ENCODE measurements at places on chromosomes 12 and 14.

- DNase-seq, result no peak
Observed at GRCh38 chr12:101074940-101075680, 134.9 kb downstream of the SLC5A8 start.

- DNase-seq, result no peak
Observed at GRCh38 chr14:95327558-95328374, 8.1 kb upstream of the CLMN start.

DNA sequence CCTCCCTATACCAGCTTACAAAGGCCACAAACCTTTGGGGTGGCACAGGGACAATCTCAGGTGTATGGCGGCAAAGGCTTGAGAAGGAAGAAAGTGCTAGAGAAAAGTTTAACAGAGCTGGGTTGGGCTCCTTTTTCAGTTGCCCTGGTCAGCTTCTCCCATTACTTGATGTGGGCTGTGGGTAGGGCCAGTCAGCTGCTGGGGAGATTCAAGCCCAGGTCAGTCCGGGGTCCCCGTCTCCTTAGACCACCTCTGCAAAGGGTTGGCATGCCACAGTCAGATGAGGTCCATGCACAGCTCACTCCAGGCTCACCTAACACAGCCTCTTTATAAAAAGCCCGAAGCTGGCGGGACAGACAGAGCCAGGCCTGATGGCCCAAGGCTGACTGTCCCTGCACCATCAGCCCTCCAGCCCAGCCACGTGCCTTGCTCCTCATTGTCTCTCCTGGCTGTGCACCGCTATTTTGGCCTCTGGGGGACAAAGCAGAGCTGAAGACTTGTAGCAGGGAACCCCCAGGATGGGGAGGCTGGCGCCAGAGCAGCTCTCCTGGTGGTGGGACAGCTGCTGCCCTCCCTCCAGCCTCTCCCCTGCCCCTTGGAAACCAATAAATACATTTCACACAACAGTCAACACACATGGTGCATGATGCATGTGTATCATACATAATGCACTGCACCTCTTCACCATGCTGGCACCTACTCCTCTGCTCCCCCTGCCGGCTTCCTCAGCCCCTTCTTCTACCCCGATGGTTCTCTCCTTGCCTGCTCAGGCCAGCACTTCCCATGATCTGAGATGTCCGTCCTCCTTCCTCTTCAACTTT lies 61.7 kb upstream of the DDX11 start:
- no peak for DNase-seq

GRCh38 chr14:92596331-92596907 lies 82.8 kb downstream of the RIN3 start:
- no peak for DNase-seq

- DNase-seq, result no peak
Observed at GRCh38 chr12:108307006-108307405, 32.1 kb downstream of the CMKLR1 start.

DNA sequence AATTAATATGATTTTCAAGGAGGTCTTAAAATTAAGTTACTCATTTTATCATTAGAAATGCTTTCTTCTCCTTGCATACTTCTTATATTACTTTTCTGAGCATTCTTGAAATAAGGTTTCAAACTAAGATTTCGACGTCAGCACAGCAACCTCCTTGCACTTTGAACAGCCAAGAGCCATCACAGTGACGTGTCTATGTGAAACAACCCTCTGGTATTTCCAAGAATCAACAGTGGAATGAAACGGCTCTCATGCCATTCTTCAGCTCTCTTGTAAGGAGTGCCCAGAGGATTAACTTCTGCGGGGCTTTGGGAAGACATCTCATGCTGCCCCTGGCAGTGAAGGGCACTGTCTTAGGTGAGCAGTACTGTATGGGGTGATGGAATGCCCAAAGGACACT lies 109.2 kb downstream of the EFCAB11 start:
- DNase-seq, result no peak

DNA sequence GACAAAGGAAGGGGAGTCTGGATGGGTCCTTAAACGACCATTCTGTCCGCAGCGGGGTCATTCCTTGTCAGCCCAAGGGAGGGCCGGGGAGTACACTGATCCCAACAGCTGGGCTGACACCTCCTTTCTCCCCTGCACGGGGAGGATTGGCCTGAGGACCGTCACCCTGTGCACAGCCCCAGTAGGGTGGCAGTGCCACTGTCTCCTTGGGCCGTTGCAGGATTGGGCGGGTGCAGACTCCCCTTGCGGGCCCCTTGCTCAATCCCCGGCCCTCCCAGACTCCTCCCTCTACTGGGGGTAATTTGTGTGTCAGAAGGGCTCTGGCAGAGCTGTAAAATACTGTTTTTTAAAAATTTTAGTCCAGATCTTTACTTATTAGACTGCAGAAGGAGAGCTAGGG lies 12.6 kb upstream of the AMN start:
- no peak for DNase-seq

- DNase-seq, result no peak
Observed at GRCh38 chr14:89357655-89358297, 59.3 kb downstream of the FOXN3 start.

Data from NCI-H1092 (cell line).